ENCODE measurements at places on chromosomes 6 and 20. TPM values are rescaled to one million over a fixed set of nuclear protein-coding genes. Genes with fewer than 3 reads are reported as not detected.

HTR1E gene
- not detected for total RNA-seq

FRK gene
- total RNA-seq: 1.7 TPM

SAMD3 gene
- total RNA-seq: 0.43 TPM

ECT2L gene
- total RNA-seq: not detected

SEL1L2 gene
- total RNA-seq: not detected

FILIP1 gene
- 0.54 TPM for total RNA-seq

TINAG gene
- total RNA-seq: 0.64 TPM

- DNase-seq: no peak
These were observed 99.2 kb downstream of the OR2B2 start for GRCh38 chr6:27812805-27813492.

GRCh38 chr6:123509112-123509511 lies 127.6 kb downstream of the TRDN start:
- DNase-seq: no peak

DNA sequence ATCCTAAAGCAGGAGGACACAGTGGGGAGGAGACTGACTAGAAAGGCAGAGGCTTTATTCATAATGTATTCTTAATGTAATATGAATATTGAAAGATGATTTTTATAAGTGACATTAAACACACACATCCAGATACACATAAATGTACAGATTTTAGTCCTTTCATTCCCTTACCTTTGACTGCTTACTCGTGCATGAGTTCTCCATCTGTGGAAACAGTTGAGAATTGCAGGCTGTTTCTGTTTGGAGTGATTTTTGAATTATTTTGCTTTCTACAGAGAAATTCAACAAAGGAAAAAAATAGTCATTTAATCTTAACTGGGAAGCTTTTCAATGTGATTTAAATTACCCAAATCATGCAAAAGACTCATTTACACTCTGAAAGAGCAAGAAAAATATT lies 136.5 kb downstream of the RIMS1 start:
- no peak for DNase-seq

DNA sequence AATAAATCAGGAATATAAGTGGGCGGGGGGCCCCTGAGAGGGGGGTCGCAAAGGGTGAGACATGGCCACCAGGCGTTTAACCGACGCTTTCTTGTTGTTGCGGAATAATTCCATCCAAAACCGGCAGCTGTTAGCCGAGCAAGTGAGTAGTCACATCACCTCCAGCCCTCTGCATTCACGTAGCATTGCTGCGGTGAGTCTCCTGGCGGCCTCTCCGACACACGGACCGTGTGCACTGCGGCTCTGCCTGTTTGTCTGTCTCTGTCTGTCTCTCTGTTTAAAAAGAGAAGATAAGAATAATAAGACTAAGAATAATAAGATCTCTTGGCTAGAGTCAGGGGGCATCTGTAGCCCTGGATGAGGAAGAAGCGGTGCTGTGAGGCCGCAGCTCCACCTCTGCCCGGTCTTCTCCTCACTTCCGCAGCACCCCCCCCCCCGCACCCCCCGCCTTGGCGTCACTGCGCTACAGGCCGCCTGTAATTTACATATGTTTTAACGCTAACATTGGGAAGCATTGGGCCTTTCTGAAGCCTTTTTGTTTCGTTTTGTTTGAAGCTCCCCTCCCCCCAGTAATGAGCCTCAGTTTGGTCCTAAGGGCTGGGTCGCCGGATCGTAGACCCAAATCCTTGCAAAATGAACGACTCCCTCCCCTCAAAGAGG lies 993 bp downstream of the STX16 start:
- peak; percentile 61 for DNase-seq

- DNase-seq: no peak
These were observed 174.5 kb downstream of the CD83 start for GRCh38 chr6:14292119-14292518.

GRCh38 chr6:134564705-134565104 lies 246.8 kb upstream of the SGK1 start:
- DNase-seq: no peak

DNA sequence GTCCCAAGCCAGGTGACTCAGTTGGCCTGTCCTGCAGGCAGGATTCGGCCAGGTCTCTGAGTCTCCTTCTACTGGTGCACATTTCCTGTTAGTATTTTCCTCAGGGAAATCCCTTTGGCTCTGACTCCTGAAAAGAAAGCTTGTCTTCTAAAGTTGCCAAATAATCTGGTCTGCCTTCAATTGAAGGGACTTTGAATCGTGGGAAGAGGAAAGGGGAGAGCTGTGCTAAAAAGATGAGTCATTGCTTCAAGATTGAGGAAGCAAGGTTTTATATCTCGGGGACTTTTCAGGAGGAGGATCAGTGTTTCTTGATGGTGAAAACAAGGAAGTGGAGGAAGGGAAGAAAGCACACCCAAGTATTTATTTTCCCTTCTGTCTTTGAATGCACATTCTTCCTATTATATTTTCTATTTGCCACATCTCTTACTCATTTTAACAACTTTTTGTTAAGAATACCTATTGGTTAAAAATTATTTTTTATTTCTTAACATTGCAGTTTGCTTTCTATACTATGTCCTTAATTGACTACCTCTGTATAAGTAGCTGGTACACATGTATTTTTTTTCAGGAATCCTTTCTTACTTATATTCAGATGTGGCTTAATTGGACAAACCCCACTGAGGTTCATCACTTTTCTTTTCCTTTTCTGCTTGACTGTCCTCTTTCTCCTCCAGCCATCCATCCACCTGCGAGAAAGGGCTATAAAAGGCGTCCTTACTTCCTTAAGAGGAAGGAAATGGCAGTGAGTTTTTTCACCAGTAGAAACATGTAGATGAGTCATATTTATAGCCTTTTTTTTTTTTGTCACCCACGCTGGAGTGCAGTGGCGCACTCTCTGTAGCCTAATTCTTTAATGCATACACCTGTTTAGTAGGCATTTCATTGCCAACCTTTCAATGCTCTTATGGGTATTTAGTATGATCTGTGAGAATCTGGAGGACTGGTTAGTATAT lies 15.0 kb upstream of the IFNGR1 start:
- no peak for DNase-seq

DNA sequence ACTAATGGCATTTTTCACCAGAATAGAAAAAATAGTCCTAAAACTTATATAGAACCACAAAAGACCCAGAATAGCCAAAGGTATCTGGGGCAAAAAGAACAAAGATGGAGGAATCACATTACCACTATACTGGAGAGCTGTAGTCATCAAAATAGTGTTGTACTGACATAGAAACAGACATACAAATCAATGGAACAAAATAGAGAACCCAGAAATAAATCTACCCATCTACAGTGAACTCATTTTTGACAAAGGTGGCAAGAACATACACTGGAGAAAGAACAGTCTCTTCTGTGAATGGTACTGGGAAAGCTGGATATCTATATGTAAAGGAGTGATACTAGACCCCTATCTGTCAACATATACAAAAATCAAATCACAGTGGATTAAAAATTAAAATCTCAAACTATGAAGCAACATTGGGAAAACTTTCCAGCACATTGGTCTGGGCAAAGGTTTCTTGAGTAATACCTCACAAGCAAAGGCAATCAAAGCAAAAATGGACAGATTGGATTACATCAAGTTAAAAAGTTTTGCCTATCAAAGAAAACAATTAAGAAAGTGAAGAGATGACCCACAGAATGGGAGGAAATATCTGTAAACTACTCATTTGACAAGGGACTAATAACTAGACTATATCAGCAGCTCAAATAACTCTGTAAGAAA lies 120.5 kb downstream of the MEI4 start:
- no peak for DNase-seq

GRCh38 chr20:25005661-25006060 lies 13.1 kb upstream of the APMAP start:
- no peak for DNase-seq

- DNase-seq: no peak
These were observed 112.5 kb downstream of the WDR27 start for GRCh38 chr6:169589293-169589692.

DNA sequence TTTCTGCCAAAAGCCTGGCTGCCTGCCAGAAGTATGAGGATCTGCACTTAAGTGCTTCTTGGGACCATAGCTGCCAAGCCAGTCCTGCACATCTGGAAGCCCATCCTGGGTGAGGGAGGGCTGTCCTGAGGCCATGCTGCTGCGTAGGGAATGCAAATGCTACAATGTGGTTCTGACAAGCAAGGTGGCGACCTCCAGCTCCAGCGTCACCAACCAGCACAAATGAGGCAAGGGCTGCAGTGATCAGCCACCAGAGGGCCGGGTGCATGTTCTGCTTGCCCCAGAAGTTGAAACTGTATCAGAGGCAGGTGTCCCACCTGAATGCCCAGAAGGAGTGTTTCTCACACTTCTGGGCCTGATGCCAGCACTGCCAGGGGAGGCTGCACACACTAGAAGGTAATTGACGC lies 99.1 kb upstream of the KCNQ5 start:
- DNase-seq: no peak

- DNase-seq: no peak
These were observed 101.3 kb downstream of the OR2B2 start for GRCh38 chr6:27810768-27811450.

DNA sequence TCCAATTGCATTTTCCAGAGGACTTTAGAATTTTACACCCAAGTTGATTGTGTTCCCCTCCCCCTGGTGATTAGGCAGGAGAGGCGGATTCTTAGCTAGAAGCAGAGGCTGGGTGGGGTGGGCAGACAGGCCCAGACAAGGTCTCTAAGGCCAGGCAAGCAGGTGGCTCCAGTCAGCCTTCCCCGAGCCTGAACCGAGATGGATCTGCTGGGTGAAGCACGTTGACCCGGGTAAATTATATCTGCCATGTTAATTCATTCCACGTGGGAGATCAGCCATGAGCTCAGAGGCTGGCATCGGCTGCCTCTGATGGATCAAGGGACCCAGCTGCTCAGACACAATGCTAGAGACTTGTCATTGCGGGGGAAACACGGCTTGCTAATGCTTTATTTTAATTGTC lies 159.5 kb upstream of the MAFB start:
- no peak for DNase-seq

- DNase-seq: no peak
These were observed 3.4 kb downstream of the MDGA1 start for GRCh38 chr6:37694259-37694658.

GRCh38 chr20:25321262-25321831 lies 69.3 kb downstream of the ABHD12 start:
- DNase-seq: no peak

GRCh38 chr20:16904751-16905150 lies 156.6 kb downstream of the OTOR start:
- DNase-seq: no peak

DNA sequence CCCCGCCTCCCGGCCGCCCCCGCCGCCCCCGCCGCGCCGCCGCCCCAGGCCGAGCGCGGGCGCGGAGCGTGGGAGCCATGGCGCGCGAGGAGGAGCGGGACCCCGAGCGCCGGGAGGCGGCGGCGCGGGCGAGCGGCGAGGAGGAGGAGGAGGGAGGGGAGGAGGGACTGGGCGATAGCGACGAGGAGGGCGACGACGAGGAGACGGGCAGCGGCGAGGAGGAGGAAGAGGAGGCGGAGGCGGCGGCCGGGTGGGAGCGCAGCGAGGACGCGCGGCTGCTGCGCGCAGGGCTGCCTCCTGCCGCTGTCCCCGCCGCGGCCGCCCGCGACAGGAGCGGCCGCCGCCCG lies at the start of gene SLC24A3:
TSS of gene SLC24A3 (plus strand) at position 174 of the 347 bp plus-strand sequence.
- no peak for DNase-seq

- DNase-seq: no peak
These were observed 815 bp upstream of the ITPR3 start for GRCh38 chr6:33620158-33620855.

GRCh38 chr6:127111526-127111925 lies 6.9 kb upstream of the RSPO3 start:
- no peak for DNase-seq

DNA sequence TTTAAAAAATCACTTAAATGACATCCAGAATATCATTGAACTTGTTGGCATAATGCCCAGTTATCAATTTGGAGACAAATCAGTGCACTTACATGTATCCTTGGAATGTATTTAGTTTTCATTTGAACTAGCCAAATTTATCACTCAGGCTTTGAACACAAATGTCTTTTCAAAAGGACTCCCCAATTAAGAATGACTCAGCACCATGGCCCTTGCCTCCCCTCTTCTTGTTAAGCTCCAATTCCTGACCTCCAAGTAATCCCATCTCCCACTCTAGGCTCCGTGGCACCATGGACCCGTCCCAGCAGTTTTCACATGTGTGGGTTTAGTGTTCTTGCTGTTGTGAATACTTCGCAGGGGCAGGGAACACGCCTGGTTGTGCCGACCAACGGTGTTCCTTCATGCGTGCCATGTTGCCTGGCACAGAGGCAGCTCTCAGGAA lies 2.7 kb downstream of the AKAP12 start:
- DNase-seq: no peak

GRCh38 chr6:107794771-107795170 lies 29.3 kb downstream of the SCML4 start:
- no peak for DNase-seq

DNA sequence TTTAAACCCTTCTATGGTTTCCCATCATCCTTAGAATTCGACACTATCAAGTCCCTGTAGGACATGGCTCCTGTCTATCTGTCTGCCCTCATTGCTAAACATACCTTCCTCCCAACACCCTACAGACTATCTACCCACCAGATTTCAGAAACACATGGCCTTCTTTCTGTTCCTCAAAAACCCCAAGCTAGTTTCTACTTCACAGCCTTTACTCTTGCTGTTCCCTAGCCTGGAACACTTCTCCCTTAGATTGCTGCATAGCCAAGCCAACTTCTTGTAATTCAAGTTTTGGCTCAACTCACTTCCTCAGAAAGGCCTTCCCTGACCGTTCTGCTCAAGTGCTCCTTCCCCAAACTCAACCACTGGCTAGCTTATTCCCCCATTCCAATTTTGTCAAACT lies 156.2 kb downstream of the BTBD9 start:
- peak; percentile 57 for DNase-seq

DNA sequence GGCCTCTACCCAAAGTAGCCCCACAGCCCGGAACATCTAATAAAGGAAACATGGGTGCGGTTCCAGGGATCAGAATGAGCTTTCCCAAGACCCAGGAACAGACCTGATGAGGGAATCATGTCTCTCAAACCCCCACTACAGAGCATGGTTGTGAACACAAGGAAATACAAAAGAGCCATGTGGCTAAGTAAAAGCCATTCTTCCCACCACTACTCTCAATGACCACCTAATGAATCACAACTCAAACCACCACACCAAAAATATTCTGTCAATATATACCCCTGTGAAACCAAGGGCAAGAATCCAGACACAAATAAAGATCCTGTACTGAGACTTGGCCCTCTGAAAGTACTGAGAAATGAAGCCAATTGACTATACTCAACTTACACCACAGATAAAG lies 20.9 kb upstream of the COL21A1 start:
- no peak for DNase-seq

DNA sequence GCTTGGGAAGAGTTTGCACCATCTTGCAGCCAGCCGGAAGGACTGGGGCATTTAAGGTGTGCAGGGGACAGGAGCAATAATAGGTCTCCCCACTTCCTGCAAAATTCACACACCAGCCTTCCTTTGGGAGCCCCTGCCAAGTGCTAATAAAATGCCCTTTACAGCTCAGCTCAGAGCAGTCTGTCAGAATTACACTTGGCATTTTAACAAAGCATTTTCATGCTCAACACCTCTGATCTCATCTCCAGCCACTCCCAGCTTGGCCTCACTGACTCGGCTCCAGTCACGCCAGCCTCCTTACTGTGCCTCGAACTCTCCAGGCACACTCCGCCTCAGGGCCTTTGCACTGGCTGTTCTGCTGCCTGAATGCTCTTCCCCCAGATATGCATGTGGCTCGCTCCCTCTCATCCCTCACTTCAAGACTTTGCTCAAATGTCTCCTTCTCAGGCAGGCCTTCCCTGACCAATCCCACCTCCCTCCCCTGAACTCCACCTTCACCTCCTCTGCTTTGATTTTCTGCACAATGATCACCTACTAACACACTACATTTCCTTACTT lies 43.7 kb downstream of the GRM4 start:
- no peak for DNase-seq

GRCh38 chr6:151313066-151313491 lies 73.3 kb downstream of the AKAP12 start:
- DNase-seq: no peak

Measured in GM12878 (cell line).